ENCODE measurements at places on chromosomes 1 and 21.

GRCh38 chr1:88145752-88146151 is 538.3 kb upstream of the PKN2 start:
- no peak for DNase-seq

DNA sequence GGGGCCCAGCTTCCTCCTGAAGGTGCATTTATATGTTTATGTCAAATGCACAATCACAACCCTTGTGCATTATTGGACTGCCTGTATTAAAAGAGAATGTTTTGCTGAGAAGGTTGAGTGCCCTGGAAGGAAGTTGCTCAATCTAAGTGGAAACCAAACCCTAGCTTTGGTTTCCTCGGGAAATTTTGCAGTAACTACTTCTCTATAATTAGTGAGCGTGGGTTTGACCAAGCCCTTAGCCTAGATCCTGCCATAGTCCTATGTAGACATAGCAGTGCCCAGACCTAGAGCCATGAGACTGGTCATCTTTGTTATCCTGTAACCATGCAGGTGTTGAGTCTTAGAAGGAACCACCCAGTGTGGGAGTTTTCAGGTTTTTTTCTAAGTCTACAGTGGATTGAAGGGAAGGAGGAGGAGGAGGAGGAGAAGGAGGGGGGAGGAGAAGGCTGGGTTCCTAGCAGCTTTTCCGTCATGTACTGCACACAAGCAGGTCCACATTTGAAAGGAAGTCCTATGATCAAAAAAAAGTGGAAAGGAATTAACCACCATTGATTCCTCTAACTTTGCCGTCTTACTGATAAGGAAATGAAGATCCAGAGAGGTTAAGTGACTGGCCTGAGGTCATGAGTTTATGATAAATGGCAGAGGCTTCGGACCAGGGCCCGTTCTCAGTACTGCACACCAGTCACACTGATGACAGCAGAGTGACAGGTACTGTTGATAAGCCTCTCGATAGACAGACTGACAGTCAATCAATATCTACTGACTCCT is 72.2 kb upstream of the LYST start:
- no peak for DNase-seq

GRCh38 chr1:104760017-104760416 is 1010.3 kb downstream of the AMY1C start:
- no peak for DNase-seq

DNA sequence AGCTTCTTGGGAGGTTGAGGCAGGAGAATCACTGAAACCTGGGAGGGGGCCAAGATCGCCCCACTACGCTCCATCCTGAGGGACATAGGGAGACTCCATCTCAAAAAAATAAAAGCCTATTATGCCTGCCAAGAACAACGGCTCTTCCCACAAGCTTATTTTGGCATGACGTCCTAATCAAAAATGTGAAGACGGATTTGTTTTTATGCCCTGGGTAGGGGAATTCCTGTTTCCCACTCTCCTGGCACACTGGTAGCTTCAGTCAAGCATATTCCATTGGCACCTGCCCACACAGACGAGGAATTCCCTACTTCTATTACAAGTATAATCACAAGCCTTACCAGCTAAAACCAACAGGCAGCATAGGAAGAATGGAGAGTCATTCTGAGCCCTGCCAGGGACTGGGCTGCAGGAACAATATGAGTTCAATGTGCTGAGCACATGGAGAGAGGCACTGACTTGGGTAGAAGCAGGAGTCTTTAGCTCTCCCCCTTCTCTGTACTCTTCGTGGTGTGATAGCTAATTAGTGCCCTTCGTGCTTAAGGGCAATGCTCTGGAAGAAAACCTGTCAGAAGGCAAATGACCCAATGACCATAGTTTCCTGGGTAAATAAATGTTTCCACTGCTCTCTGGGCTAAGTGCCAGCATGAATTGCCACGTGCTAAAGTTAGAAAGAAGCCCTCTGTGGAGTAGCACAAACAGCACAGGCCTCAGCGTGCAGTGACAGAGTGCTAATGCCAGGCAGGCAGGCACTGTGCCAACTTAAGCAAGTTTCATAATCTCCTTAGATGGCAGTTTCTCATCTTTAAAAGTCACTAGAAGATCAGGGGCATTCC is 16.8 kb downstream of the TNFSF4 start:
- no peak for DNase-seq

- DNase-seq: no peak
Measured at GRCh38 chr1:9212735-9213134, 21.8 kb upstream of the H6PD start.

GRCh38 chr1:117286562-117286961 is 75.8 kb upstream of the VTCN1 start:
- no peak for DNase-seq

DNA sequence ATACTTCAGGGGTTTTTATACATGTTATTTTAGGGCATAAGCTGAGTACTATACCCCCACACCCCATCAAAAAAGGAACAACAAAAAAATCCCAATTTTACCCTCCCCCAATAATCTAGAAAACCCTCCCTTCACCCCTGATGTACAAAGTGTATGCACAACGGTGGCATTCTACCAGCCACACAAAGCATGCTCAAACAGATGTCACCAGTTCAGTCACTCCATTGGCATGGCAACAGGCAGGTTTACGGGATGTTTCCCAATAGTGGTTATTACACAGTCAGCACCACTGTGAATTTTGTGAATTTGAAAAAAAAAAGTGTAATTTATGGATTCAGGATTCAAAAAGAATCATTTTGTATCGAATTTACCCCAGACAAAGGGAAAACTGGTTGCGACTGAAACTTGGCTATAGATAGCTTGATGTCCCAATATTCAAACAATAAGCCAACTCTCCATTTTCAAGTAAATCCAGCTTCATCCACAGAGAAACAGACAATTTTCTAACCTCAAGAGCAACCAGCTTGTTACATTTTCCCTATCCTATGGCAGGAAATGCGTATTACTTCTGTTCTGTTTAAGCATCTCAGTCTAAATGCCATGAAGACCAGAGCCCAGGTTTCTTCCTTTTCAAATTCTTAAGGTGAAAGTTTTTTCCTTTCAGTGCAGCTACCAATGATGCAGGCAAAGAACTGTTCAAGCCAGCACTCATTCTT is 34.0 kb upstream of the SLC45A3 start:
- DNase-seq: no peak

DNA sequence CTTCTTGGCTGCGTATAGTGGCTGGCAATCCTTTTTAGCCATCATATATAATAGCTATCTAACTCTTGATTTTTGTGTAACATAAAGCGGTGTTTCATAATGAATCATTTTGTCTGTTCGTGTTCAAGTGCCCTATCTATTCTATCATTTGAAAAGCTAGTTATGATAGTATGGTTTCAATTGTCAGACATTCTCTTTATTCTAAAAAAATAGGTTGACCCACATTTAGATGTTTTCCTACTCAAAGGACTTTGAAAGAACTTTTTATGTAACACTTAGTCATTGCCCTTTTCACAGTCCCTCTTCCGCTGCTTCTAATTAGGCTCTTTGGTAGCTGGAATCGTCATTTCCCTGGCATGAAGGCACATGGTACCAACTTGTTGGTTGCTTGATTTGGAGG is 272.2 kb upstream of the B3GALT2 start:
- DNase-seq: no peak

- no peak for DNase-seq
Measured at GRCh38 chr1:45843474-45843905, 40.1 kb downstream of the MAST2 start.

DNA sequence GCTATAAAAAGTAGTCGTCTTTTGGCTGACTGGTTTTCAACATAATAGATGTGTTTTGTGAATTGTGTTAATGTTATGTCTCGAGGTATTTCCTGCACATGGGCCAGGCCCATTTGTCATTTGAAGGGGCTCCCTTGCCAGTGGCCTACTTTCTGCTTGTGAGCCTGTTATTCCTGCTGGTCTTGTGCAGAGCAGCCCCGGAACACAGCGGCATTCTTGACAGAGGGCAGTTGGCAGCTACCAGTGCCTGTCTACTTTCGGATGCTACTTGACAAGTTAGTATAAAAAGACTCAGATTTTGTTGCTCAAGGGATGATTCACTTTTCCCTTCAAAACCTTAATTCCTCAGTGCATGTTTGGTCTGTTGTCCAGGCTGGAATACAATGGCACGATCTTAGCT is 28.5 kb downstream of the PGM1 start:
- no peak for DNase-seq

GRCh38 chr1:90707363-90707710 is 9.8 kb downstream of the BARHL2 start:
- DNase-seq: no peak

DNA sequence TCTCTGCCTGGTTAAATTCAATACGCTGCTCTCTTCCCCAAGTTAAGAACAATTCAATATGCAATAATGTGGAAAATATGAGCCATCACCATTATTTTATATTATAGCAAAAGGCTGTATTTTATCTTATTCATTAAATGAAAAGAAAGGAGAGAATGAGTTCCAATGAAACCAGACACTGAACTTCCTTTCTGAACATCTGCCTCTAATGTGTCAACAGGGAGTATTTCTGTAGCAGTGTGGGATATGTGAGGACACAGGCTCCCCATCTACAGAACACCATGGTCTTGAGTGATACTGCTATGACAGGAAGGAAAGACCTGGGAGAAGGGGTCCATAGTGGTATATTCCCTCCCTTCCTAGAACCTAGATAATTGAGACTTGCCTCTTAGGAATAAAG is 46.3 kb downstream of the CASQ2 start:
- DNase-seq: no peak

DNA sequence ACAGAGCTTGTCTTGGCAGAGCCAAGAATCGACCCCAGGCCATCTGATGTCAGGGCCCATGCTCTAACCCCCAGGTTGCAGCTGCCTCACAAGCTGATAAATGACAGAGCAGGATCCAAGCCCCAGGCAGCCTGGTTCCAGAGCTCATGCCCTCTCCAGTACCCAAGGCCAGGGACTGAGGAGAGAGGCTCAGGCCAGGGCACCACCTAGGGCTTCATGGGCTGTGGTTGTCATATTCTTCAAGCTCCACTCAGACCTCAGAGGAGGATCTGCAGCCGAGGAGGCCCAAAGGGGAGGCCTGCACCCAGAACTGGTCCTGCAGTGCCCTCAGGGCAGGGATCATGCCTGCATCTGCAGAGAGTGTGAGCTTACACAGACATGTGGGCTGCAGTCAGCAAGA is 301.1 kb downstream of the MATN1 start:
- DNase-seq: peak; percentile 16

DNA sequence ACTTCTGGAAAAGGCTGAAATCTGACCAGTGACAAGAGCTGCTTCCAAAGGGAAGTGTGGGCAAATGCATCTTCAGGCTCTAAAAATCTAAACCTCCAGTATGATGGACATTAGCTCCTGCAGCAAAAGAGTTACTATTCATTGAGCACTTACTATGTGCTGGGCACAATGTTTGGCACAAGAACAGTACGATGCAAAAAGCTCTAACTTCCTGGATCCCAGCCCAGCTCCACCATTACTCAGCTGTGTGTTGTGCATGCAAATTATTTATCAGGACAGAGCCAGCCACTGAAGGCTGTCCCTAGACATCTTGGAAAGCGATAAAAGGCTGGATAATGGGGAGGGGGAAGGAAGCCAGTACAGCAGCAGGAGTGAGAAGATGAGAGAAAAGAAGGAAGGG is 143.5 kb downstream of the ELAVL4 start:
- no peak for DNase-seq

DNA sequence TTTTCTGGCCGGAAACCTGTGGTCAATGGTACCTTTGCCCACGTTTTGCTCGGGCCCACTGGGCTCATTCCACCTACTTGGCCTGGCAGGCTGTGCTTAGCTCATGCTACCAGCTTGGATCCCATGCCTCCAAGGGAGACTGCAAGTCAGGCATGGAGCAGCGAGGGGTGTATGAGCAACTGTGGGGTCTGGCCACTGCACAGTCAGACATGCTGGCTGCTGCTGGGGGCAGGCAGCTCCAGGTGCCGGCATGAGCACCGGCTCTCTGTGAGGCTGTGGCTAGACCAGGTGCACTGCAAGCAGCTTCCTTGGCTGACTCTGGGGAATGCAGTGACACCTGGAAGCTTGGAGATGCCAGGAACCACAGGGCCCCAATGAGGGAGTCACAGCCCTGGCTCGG is 161.1 kb upstream of the DUSP10 start:
- DNase-seq: no peak

DNA sequence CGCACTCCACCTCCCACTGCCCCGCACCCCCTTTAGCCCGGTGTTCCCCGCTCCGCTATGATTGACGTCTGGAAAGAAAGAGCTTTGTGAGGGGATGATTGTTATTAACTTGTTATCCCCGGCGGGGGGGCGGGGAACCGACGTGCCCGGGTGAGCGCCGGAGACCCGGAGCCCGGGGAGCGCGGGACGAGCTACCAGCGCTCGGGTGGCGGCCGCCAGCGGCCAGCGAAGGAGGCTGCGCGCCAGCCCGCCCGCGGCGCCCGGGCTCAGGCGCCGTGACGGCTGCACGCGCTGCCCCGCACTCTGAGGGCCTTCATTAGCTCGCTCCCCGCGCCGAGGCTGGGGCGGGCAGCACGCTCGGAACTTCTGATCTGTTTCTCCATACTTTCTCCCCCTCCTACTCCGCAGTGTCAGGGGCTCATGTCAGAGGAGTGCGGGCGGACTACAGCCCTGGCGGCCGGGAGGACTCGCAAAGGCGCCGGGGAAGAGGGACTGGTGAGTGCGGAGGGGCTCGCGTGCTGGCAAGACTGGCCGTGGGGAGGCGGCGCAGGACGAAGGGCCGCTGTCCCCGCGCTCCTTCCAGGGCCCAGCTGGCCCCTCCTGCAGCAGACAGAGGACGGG is 2.1 kb downstream of the LHX8 start:
- DNase-seq: no peak

DNA sequence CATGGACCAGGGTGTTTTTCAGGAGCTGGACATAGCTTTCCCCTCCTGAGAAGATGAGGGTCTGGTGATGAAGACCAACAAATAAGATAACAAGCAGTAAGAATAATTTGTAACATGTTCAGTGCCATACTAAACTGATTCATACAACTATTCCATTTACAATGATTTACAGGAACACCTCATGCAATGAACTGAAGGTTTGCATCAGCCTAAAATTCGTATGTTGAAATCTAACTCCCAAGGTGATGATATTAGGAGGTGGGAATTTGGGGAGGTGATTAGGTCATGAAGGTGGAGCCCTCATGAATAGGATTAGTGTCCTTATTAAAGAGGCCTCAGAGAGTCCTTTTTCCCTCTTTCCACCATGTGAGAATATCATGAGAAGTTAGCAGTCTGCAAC is 15.9 kb upstream of the NIBAN1 start:
- no peak for DNase-seq

- no peak for DNase-seq
Measured at GRCh38 chr1:218917656-218918055, 256.0 kb upstream of the LYPLAL1 start.

- no peak for DNase-seq
Measured at GRCh38 chr21:34834852-34835501, 166.2 kb downstream of the CLIC6 start.
